ENCODE measurements at places on chromosomes 7 and 10. TPM values are rescaled to one million over a fixed set of nuclear protein-coding genes. Genes with fewer than 3 reads are reported as not detected.

EPC1 gene
- 32.3 TPM for total RNA-seq

IL6 gene
- 0.76 TPM for total RNA-seq

JAKMIP3 gene
- 0.06 TPM for total RNA-seq

LBX1 gene
- not detected for total RNA-seq

FFAR4 gene
- 36.9 TPM for total RNA-seq
